ENCODE measurements at places on chromosomes 7 and 10.

DNA sequence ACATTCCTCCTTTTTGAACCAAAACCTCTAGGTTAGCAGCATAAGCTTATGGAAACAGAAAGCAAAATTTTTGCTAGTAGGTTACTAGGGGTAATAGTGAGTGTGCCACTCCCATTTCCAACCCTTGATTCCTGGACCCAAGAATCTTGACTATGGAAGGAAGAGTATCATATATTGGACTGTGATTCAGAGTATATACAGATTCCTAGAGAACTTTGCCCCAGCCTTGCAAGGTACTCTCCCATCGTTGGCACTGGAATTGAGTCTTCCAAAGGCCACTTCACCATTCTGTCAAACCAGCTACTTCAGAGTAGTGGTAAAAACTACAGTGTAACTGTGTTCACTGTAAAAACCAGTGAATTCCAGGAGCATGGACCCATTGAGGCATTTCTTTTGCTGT, 69.4 kb downstream of the LRRC17 start:
- DNase-seq = no peak

DNA sequence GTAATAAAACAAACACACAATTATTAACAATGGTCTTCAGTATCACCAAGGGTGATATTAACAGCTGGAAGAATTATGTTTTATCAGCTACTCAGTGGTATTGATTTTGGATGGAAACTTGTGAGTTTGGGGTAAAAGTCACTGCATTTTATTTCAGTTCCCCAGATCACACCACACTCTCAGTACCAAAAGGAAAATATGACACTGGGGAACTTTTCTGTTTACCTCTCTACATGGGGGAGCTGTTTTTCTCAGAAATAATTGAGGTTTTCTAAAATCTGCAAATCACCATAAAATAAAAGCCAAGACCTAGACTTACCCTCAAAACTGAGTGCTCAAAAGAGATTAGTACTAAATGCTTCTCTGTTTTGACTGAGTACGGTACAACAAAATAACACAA, 98.6 kb upstream of the FEZF1 start:
- no peak for DNase-seq

DNA sequence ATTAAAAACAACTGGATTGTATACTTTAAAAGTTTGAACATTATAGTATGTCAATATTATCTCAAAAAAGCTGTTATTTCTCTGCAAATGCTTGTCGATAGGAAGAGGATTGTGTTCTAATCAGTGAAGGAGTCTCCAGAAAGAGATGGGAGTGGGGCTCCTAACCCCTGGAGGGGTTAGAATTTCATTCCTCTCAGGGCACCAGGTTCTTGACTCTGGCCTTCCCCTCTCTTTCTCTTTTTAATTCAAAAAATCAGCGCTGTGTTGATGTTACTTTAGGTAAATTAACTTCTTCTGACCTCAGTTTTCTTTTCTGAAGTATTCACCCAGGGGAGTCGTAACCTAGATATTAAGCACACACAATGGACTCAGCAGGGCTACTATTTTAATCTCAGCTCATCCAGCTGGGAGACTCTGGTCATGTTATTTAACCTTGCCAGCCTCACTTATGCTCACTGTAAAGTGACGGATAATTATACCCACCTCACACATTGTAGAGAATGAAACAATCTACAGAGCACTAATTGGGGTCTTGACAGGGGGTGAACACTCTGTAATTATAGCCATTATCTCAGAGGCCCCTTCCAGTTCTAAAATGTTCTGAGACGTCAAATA, 59.4 kb downstream of the GCC1 start:
- no peak for DNase-seq

DNA sequence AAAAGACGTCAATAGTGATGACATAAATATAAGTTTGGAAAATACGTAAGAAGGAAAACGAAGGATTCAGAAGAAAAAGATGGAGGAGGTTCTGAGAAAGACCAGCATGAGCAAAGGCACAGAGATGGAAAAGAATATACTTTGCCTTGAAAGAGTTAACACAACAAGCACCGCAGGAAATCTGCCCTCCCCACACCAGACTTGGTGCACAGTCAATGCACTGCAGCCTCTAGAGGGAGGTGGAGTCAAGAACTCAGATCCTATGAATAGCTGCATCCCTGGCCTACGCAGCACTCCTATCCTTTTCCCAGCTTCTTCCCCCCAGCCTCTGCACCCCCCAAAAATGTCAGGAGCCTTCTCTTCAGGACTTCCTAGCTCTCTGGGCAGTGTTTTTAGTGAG, 1370.6 kb upstream of the LRRTM3 start:
- no peak for DNase-seq

- no peak for DNase-seq
Observed at GRCh38 chr7:138170959-138171703, 94.9 kb downstream of the AKR1D1 start.

DNA sequence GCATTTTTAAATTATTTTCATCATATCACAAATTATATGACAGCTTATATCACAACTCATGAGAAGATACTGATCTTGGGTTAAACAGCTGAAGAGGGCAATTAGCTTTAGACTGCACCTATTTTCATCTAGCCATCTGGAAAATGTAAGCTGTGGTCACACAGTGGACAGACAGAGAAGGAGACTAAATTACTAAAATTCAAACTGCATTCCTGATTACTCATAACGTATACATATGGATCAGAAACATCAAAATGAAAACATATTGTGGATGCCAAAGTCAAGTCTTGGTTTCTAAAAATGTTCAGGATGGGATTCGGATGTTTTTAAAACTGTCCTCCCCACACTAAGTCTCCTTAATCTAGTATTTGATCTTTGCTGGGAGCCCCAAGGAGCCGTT, 6.6 kb downstream of the BBIP1 start:
- no peak for DNase-seq

GRCh38 chr7:24827589-24827988, 70.3 kb upstream of the GSDME start:
- DNase-seq = no peak

DNA sequence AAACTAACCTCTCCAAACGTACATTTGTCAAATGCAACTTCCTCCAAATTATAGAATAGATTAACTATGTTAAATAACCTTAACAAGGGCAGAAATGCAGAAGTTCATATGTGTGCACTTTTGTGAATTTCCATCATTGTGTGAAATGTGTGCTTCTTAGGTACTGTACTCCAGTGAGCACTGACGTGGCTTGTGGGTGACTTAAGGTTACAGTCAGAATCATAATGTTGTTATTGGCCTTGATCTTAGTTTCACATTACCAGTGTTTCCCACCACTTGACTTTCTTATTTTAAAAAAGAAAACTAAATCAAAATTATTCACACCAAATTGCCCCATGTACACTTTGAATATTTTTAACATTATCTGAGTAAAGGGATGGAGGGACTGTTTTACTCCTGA, 155.1 kb upstream of the FZD8 start:
- no peak for DNase-seq

DNA sequence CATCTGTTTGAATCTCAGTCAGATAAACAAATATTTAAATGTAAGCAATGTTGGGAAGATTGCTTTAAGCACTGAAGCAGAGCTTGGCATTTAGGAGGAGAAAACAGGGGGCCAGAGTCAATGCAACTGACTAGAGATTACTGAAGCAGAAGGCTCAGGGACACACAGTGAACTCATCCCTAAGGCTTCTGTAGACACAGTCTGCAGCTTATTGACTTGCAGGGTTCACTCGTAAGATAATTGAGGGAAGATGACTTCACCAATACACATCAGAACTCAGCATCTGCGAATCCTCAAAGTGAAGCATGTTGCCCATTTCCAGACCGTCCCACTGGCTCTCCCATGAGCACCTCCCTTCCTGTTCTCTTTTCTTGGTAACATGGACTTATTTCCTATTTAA, 363.4 kb upstream of the PFKP start:
- DNase-seq = no peak

GRCh38 chr7:42690794-42691639, 220.9 kb downstream of the C7orf25 start:
- DNase-seq = peak; percentile 16

DNA sequence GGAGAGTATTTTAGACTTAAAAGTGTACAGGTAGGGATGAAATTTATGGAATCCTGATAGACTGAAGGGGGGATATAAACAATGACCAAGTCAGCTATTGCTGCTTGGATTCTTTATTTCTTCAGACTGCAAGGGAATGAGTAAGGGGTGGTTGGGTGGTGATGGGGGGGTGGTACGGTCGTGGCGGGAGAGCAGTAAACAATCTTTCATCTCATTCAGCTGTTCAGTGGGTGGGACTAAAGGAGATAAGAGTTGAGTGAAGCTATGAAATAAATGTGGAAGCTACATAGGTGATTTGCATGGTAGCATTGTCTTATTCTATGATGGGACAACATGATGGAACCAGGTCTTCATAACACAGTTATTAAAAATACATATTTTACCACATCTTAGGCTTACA, 1.8 kb downstream of the SEPTIN7 start:
- DNase-seq = no peak

DNA sequence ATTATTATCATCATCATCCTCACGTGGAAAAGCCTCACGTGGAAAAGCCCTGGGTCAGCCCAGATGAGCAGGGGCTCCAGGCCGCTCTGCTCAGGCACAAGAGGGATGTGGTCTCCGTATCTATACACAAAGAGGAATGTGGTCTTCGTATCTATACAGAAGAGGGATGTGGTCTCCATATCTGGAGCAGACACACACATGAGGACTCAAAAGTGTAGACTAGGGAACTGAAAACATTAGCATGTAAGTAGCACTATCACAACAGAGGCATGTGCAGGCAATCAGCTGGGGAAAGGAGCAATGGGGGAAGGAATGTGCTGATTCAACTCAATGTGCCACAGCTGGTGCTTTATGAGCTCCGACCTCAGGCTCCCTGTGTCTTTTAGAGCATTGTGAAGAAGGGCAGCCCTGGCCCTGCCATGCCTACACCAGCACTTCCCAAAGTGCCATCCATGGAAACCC, 86.5 kb downstream of the PLXNA4 start:
- no peak for DNase-seq

DNA sequence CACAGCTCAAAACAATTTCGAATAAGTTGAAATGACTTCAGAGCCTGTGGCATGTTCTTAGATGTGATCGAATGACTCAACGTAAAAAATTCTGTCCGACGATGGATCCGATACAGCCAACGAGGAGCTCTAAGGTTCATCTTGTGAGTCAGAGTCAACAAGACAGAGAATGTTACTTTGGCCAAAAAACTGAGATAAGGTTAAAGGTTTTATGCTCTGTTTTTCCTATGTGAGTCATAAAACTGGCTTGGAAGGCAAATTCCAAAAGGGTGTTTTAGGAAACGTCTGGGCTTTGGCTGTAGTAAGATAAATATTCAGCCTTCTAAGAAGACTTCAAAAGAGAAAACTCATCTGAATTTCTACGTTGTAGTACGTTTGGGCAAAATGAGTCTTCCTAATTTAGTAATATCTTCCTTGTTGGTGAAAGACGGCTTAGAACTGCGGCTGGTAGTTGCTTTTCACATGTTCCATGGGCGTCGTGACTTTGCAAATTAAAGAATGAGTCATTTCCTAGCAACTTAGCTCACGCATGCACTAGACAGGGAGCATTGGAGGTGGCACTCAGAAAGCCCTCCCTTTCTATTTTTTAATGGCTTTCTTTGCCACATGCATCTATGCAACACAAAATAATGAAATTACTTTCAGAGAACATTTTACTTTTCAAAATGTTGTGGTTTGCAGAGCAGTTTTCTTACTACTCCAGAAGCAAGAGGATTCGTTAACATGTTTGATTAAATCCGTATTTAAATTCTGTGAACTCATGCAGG, 28.2 kb downstream of the PFKP start:
- DNase-seq = peak; percentile 99

DNA sequence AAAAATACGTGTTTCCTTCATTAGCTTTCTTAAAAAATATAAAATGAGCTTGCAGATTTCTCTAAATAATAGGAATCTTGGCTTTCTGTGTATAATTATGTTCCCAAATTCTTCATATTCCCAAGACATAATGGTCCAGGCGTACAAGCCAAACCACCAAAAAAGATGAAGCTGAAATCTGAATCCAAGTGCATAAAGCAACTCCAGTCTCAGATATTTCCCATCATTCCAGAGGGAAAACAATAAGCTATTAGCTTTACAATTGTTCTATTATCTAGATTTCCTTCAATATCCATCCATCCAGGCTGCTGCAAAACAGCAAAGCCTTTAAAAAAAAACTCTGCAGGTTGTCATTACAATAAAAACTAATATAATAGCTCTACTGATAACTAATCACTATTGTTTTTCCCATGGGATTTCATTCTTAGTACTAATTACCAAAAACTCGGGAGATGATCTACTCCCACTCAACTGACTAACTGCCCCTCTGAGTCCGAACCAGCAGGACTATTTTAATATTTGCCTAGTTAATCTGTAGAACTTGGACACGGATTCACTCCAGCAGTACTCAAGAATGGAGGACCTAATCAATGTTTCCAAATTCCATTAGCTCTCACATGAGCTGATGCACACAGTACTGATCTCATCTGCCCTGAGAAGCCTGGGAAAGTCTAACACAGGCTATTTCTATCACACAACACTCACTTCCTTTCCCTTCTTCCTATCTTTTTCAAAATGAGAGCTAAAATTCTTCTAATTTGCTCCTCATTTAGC, 108.9 kb upstream of the ASAH2 start:
- no peak for DNase-seq

- DNase-seq = no peak
Observed at GRCh38 chr7:47326808-47327207, 255.1 kb downstream of the TNS3 start.

- no peak for DNase-seq
Observed at GRCh38 chr10:7862121-7862514, 43.8 kb downstream of the TAF3 start.

DNA sequence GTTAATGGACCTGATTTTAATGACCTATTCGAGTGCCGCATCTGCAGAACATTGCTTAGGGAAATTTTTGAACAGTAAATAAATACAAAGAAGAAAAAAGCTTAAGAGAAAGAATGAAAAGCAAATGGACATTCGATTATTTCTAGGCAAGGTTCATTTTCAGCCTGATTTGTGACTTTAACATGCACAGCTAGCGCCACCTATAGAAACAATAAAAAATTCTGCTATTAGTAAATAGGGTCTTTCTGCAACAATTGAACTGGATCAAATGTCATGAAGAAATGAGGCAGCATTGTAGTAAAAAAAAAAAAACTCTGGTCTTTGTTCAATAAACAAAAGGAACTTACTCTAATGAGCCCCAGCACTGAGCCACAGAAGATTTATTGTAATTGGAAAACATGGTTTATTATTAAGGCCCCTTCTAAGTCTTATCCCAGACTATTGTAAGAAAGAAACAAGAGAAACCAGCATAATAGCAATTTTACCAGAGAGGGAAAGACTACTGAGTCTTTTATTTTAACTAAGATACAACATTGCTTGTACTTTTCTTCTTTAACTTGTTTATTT, 41.4 kb upstream of the GHITM start:
- DNase-seq = no peak

DNA sequence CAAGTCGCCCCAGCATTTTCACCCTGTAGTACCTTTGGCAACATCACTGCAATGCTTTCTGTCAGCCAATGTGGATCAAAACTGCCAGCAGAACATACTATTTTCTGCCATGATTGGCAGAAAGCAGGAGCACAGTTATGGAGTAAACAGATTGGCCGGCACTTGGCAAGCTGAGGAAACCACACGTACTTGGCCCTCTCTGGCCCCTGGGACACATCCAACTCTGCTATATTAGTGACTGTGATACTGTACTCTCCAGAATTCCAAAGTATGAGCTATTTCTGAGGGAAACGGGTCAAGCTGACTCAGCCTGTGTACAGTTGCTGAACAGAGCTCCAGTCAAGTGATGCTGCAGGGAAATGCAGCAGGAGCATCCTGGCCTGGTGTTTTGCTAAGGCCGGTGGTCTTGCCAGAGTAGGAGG, 39.8 kb upstream of the LANCL2 start:
- peak; percentile 87 for DNase-seq

Measured in GM04503 (cell line).